ENCODE measurements at places on chromosomes 3 and 15.
A peak's percentile ranks its signal among the peaks of the same experiment; 100 is the strongest.

GRCh38 chr3:17412950-17413530, 329.4 kb downstream of the TBC1D5 start:
- peak; percentile 9 for DNase-seq

DNA sequence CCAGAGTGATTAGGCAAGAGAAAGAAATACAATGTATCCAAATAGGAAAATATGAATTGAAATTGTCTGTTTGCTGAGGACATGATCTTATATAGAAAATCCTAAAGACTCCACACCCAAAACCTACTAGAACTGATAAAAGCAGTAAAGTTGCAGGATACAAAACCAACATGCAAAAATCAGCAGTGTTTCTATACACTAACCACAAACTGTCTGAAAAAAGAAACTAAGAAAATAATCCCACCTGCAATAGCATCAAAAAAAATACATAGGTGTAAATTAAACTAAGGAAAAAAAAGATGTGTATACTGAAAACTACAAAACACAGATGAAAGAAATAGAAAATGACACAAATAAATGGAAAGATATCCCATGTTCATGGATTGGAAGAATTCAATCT, 203.6 kb upstream of the SETMAR start:
- no peak for DNase-seq

DNA sequence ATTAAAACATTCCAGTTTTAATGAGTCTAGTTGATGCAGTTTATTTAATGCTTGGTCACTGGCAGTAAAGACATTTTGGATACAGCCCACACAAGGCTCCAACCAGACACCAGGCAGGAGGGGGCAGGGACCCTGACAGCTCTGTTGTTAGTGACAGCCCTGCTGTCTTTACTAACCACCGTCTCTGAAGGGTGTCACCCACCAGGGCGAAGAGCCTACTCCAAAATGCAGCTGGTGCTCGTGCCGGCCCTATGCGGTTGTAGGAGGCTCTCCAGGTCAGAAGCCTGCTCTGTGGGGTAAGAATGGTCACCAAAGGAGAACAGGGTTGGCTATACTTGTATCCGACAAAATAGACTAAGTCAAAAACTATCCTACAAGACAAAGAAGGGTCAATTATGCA, 132.2 kb downstream of the ATP10A start:
- DNase-seq: no peak

- DNase-seq: no peak
Measured at GRCh38 chr15:88073391-88073691, 183.2 kb downstream of the NTRK3 start.

GRCh38 chr3:143081844-143082778, 37.5 kb upstream of the CHST2 start:
- DNase-seq: no peak

- no peak for DNase-seq
Measured at GRCh38 chr3:15217841-15218267, 11.8 kb downstream of the CAPN7 start.

- DNase-seq: peak; percentile 88
Measured at GRCh38 chr3:187139126-187139894, at the start of gene RPL39L. Gene RPL39L (minus strand): TSS chr3:187139496. CDS start chr3:187121300, 18,196 bp downstream.

DNA sequence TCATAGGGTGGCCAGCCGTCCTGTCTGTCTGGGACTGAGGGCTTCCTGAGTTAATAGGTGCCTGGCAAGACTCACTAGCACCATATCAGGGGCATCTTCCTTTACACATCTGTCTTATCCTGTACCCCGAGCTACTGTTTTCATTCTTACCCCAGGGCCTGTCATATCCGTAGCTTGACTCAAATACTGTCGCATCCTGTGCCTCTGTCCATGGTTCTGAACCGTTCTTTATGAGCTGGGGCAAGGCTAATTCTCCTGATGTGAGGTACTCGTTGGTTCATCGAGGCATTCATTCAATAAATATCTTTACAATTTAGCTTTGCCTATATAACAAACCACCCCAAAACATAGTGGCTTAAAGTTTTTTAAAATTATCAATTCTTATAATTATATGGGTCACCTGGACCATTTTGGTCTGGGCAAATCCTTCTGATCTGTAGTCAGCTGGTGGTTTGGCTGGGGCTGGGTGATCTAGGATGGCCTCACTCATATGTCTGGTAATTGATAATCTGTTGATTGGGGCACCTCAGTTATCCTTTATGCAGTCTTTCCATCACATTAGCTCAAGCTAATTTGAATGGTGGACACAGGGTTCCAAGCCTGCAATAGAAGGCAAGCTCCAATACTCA, 121.2 kb downstream of the TLE3 start:
- peak; percentile 53 for DNase-seq

GRCh38 chr15:67843092-67843501, 3.3 kb upstream of the RNU6-1 start:
- DNase-seq: no peak

DNA sequence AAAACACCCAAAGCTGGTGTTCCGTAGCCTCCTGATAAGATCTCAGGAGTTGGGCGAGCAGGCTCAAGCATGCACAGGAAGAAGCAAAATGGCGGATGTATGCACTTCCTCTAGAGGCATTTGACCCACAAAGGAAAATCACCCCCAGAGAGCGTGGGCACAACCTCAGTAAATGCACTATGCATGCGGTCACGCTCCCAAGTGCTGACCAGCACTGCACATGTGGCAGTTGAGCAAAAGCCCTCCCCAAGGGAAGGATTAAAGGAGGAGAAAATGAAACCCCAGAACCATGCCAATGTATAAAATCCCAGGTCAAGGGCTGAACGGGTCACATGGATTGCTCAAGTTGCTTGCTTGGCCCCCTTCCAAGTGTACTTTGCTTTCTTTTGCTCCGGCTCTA, 289.4 kb upstream of the IGF1R start:
- no peak for DNase-seq

DNA sequence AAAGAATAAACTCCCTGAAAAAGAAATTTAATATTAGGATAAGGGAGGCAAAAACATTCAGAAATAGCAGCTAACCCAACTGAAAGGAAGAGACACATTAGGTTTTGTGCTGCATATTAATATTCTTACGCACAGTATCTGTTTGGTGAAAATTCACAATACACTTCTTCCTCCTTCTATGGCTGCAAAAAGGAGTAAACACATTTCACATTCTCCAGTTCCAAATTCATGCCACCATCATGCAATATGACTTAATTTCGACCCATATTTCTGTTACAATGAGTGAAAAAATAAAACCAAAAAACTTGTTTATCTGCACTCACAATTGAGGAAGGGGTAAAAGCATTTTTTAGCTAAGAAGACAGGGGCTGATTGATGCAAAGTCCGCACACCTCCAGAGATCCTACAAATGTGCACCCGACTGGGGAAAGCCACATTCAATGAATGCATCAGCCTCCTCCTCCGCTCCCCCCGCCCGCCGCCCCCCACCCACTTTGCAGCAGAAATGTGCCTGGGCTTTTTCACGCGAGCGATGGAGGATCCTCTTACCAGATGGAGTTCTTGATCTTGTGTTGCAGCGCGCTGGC, 1.0 kb downstream of the RFX7 start:
- no peak for DNase-seq

- no peak for DNase-seq
Measured at GRCh38 chr3:49721896-49722781, 1.6 kb downstream of the GMPPB start.

DNA sequence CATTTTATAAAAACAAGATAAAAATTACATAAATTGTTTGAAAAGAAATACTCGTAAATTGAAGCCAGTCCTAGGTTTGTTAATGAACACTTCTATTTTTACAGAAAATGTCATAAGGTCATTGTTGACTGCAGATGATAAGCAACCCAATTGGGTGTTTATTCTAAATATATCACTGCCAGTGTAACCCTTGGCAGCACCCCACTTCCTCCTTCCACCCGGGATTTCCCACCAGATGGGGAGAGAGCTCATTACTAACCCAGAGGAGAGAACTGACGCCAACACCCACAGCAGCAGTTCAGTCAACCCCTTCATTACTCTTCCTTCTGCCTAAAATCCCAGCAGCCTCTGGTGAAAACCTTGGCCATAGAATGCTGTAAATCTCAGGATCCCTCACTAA, 307.6 kb downstream of the GAP43 start:
- DNase-seq: no peak

DNA sequence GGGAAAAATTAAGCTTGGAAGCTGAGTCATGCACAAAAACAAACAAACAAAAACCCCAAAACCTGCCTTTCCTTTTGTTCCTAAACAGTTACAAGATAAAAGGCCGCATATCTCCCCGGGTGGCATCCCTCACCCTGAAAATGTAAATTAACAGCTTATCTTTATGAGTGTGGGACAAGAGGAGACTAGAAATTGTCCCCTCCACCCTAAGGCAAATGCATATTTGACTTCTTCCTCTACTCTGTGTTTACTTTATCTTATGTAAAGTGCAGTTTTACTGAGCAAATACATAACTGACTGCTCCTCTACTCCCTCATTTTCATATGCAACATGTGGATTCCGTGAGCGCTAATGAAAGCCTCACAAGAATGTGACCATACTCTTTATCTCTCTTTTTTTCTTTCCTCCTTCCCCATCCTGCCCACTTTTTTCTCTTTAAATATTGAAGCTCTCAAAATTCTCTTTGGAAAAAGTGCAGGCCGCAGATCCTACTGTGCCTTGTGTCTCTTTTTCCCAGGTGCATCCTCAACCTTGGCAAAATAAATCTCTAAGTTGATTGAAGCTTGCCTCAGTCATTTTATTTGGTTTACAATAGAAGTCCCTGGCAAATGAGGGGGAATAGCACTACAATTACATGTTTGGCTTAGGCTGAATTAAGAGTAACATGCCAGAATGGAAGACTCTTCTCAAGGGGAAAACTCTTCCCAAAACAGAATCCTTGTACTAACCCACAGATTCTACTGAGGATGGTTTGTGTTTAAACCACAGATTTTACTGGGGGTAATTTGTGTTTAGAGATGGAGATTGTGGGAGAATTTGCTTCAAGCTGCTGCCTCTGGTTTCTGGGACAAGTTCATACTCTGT, 72.7 kb upstream of the WDR72 start:
- DNase-seq: no peak

DNA sequence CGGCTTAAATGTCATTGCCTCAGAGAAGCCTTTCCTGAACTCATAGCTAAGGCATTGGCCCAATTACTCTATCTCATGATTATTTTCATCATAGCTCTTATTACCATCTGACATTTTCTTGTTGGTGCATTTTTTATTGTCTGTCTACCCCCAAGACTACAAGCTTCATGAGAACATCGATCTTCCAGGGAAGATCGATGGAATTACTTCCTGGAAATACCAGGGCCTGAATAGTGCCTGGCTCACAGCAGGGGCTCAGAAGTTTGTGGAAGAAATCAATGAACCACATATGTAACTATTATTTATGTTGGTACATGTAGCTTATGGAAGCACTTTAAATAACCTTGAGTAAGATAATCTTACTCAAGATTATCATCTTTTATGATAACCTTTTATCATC, 7.7 kb upstream of the MEF2A start:
- DNase-seq: no peak
